ENCODE measurements at places on chromosomes 6 and 20.

- no peak for DNase-seq
Measured at GRCh38 chr6:36777801-36778200, 61.4 kb downstream of the CPNE5 start.

- no peak for DNase-seq
Measured at GRCh38 chr20:57210054-57210910, 56.2 kb downstream of the BMP7 start.

DNA sequence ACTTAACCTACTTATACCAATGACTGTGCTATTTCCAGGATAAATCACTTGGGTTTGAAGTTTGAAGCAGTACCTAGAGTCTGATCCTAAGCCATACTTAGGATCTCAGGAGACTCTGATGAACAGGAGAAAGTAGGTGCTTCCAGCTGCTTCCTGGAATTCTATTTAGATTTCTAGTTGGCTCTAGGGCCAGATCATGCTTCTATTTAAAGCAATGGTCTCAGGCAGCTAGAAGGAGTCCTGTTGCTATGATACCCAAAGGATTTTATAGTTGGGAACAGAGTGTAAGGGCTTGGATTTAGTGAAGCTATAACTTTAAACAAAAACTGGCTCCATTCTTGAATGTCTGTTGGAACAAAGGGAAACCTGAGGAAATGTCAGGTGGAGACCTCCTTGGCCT is 52.4 kb upstream of the TINAG start:
- no peak for DNase-seq

DNA sequence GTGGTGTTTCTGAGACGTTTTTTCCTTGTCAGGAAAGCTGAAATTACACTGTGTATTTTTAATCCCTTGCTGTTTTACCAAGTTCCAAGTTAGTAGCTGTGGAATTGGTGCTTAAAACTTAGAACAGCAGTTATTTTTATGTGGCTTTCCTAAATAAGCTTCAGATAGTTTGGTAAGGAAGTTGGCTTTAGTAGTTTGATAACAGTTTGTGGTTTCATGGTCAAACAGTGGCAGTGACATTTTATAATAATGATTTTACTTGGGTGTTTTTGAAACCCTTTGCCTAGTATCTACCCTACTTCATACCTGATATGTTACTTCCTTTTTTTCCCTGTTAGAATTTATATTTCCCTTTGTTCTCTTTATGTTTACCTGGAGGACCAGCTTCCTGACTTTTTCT is 164.9 kb downstream of the JARID2 start:
- no peak for DNase-seq

- no peak for DNase-seq
Measured at GRCh38 chr6:5229356-5229755, 31.4 kb downstream of the LYRM4 start.

GRCh38 chr6:138107752-138108592 is 753 bp upstream of the PERP start:
- DNase-seq, result no peak

GRCh38 chr6:147204060-147204785 is at the start of gene STXBP5:
STXBP5 (plus strand) TSS chr6:147204417; CDS start chr6:147204533, 116 bp downstream.
- no peak for DNase-seq

DNA sequence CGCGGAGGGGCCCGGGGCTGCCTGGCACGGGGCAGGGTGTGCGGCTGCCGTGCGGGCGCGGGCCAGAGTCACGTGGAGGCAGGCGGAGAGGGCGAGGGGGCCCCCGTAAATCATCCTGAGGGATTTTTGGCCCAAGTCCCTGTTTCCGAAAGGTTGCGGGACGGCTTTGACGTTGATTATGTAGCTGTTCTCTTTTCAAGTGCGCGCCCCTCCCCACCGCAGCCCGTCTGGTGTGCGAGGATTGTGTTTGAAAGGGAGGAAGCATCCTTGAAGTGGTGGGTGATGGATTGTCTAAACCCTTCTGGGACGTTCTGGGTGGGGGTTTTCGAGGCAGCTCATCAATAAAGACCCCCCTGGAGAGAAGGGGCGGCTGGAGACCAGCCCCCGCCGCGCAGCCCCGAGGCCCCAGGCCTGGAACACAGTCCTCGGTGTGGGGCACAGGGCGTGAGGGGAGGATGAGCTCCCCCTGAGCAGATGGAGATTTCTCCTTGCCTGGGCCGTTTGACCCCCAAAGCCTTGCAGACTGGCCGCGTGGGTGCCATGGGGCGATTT is 7.0 kb upstream of the FOXF2 start:
- DNase-seq, result no peak

GRCh38 chr6:134457941-134458340 is 140.0 kb upstream of the SGK1 start:
- no peak for DNase-seq

DNA sequence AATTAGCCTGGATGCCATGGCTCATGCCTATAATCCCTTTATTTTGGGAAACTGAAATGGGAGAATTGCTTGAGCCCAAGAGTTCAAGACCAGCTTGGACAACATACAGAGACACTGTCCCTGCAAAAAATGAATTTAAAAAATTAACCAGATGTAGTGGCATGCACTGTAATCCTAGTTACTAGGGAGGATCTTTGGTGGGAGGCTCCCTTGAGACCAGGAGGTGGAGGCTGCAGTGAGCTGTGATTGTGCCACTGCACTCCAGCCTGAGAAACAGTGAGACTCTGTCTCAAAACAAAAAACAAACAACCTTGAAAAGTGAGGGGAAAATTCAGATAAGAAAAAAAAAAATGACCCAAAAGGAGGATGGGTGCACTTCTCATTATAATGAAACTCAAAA is 23.4 kb downstream of the CAP2 start:
- DNase-seq, result no peak

GRCh38 chr20:51360451-51361201 is 181.9 kb downstream of the NFATC2 start:
- no peak for DNase-seq

GRCh38 chr20:37301558-37301957 is 12.1 kb downstream of the MANBAL start:
- no peak for DNase-seq

DNA sequence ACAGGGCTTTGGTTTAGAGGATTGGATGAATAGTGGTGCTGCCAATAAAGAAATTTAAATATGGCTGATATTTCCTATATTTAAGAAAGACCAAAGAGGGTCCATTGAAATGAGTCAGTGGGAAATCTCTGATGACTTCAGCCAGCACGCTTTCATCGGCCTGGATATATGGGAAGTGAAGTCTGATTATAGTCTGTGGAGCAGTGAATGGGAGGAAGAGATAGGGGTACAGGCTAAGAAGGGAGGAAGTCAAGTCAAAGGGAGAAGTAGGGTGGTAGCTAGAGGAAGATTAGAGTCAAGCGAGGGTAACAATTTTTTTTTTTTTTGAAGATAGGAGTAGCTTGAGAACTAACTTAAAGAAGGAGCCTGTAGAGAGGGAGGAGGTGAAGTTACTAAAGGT is 22.7 kb downstream of the SLC16A10 start:
- DNase-seq, result no peak

GRCh38 chr20:12729326-12729725 is 279.4 kb upstream of the SPTLC3 start:
- DNase-seq, result no peak

DNA sequence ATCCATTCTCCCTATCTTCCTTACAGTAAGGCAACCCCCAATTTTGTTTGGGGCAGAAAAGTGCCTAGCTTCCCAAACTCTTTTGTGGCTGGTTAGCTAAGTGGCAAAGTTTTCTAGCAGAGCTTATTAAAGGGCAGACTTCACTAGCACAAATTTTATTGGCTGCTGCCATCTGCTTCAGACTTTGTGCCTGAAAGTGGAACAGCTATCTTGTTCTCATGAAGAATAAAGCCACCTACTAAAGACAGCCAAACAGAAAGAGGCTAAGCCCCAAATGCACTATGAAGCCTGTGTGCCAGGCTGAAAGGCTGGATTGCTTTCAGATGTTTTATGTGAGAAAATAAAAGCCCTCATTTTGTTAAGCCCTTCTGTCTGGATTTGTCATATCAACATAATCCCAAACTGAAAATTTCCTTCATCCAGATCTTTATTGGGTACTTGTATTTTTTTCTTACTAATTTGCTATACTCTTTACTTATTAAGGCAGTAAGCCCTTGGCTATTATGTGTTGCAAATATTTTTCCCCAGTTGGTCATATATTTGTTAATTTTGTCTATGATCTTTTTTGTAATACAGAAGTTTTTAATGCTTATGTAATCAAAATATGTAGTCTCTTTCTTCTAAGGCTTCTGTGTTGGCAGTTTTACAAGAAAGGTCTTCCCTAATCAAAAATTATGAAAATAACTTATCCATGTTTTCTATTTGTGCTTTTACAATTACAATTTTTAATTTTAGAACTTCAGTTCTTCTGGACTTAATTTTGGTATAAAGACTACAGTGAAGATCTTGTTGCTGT is 191.1 kb downstream of the TASP1 start:
- DNase-seq, result no peak

DNA sequence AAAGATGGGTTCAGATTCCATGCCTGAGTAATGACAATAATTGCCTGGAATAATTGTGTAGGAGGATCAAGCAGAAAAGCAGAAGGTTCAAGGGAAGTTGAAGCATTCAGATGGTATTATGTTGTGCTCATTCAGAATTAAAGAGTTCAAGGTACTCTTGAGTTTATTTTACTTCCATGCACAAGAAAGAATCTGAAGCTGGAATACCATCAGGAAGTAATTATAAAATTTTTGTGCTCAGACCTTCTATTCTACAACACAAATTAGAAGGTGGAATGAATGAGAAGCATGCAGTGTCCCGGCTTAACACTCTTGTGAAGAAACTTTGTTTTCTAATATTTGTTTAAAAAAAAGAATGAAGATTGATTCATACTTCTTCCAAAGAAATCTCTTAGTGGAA is 139.4 kb upstream of the ENPP5 start:
- DNase-seq, result no peak

DNA sequence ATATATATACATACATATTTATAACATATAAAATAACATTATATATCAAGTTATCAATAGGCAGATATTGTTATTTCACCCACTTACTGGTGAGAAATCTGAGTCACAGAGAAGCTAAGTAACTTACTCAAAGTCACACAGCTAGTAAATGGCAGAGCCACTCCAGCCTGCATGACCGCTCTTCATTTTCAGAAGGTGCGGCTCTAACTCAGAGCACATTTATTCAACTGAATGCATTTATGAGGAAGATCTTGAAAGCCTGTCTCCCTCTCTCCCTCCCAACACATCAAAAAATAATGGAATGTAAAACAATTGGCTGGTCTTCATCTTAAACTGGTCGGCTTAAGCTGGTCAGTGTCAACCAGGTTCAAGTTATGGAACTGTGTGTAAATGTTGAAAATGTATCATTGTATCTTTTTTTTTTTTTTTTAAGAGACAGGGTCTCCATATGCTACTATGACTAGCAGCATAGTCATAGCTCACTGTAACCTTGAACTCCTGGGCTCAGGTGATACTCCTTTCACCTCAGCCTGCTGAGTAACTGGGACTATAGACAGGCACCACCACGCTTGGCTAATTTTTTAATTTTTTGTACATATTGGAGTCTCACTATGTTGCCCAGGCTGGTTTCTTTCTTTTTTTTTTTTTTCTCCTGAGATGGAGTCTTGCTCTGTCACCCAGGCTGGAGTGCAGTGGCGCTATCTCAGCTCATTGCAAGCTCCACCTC is 70.7 kb upstream of the NCOA3 start:
- DNase-seq, result no peak

GRCh38 chr6:112927641-112928320 is 580.7 kb downstream of the RFPL4B start:
- DNase-seq, result peak; percentile 43

DNA sequence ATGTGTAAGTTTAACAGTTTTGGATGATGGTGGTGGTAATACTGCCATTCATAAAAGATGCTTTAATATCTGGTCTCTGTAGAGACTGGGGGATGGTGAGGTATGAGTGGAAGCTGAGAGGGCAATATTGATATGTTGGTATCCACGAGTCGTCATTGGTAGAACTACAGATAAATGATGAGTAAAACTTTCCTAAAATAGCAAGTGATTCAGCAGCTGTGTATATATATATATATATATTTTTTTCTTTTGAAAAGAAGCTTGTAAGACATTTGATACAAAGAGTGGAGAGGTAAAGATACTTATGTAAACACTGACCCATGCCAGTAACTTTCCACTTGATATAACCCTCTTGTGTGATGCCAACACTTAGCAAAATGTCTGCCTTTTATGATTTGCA is 41.7 kb upstream of the CITED2 start:
- no peak for DNase-seq

- no peak for DNase-seq
Measured at GRCh38 chr20:63359937-63360849, 956 bp downstream of the CHRNA4 start.

GRCh38 chr6:116524236-116524635 is 12.8 kb downstream of the CALHM5 start:
- no peak for DNase-seq

DNA sequence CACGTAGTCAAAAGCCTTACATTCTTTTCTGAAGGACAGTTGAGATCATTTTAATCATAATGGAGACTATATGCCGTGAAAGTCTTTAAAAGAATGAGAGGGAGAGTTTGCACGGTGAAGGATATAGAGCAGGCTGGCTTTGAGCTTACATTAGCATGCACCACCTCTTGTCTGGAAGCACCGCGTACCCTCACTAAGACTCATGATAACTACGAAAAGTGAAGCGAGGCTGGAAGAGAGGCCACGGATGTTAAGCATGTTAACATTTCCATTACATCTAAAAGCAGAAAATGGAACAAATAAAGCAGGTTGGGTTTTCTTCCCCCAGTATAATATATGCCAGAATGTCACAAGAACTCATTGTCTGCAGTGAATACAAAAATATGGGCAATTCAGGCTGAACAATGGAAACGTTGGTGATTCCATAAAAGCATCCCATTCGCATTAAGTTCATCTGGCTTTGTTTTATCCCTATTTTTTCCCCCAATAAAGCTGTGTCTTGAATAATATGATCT is 40.6 kb upstream of the NKX2-2 start:
- DNase-seq, result no peak

GRCh38 chr6:99905209-99906106 is 88.6 kb downstream of the MCHR2 start:
- DNase-seq, result peak; percentile 29

- no peak for DNase-seq
Measured at GRCh38 chr20:50387996-50388332, 122.2 kb upstream of the PTPN1 start.

DNA sequence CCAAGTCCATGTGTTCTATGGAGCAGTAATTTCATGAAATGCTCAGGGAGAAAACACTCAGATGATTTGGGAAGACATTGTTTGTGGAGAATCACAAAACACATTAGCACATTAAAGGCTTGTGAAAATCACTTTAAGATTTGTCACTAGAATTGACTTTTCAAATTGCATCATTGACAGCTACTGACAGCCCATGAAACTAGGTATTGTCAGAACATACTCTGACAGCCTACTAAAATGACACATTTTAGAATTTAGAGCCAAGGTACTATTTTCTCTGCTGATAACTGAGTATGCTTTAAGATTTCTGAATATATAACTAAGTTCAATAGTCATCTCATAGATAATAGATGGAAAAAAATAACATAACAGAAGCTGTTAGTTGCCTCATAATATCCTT is 67.4 kb upstream of the FOXC1 start:
- no peak for DNase-seq

- DNase-seq, result peak; percentile 67
Measured at GRCh38 chr20:47272893-47273590, 83.5 kb downstream of the ZMYND8 start.
